ENCODE measurements at places on chromosomes 4 and X. TPM values are rescaled to one million over a fixed set of nuclear protein-coding genes. Genes with fewer than 3 reads are reported as not detected.

- DNase-seq, result peak; percentile 55
Observed at GRCh38 chr4:138919094-138919936, 96.3 kb upstream of the NOCT start.

- no peak for DNase-seq
Observed at GRCh38 chr4:57044996-57045395, 65.2 kb downstream of the IGFBP7 start.

DNA sequence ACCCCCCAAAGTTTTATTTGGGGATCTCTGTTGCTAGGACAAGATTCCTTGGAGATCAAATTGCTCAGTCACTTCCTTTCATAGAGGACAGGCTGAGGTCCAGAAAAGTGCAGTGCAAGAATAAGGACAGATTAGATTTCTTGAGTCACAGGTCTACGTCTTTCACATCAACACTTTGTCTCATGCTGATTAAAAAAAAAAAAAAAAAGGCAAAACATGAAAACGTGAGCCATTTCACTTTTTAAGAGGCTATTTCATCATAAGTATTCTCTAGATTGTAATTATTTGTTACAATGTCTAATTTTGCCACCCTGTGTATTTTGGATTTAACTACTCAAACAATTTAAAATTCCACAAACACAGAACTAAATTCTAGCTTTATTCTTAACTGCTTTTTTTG lies 647.0 kb downstream of the TRAM1L1 start:
- no peak for DNase-seq

DNA sequence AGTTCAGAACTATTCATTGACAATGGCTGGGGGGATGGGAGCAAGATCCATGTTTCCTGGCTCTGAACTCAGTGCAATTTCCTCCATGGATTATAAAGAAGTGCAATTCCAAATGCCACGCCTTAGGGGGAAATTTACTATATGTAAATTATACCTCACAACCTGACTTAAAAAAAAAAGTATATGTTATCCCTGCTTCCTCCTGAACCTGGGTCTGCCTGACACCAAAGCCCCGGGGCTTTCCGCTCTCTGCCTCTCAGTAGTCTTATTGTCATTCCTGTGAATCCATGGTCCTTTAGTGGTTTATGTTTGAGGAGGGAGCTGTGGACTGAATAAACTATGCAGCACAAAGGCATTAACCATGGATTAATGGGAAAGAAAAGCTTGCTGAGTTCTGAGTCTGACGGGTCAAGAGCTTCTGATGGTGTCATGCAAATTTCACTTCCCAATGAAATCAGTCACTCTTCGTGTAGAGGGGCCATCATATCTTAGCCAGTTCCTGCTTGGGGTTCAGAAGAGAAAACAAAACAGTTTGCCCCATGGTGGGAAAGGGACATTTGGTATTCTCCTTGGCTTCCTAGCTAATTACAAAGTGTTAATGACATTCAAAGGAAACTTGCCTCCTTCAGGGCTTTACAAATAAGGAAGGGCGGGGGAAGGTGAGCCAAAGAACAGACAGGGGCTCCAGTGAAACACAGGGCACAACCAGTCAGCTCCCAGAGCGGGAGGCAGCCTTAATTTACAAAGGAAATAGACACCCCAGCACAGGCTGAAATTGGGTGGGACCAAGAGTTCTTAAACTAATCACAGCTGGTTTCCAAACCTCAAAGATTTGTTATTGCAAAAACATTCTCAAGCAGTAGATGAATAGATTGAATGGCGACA lies 14.3 kb downstream of the FAM9C start:
- no peak for DNase-seq

DNA sequence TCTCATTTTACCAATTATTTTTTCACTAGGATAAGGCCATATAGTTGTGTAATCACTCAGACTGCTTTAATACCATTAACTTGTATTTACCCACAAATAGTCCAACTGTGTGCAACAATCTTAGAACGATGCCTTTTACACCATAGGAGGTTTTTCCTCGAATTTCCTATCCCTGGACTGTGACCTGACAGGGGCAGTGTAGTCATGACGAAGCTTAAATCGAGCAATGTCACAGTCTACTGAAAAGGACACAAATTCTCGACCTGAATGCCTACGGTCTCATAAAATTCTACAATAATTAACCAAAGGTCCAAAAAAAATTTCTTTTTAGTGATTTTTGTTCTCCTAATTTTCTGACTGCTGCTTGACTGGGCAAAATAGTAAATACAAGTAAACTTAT lies 208.9 kb downstream of the ADAMTS3 start:
- DNase-seq, result no peak

- DNase-seq, result no peak
Observed at GRCh38 chr4:177384856-177385397, 57.3 kb downstream of the AGA start.

DNA sequence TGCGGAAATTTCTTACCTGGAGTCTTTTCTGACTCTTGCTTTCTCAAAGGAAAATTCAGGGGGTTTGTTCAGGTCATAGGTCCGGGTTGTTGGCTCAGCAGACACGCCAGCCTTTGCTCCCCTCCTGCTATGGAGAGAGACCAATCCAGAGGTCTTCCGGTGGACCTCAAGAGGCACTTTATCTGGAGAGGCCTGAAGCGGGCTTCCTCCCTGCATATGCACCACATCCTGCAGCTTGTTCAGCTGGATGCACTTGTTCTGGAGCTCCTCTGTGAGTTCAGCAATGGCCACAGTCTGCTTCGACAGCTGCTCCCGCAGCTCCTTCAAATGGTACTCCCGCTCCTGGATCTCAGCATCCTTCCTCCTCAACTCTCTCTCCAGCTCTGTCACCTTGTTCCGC lies 10.5 kb downstream of the PRKG2 start:
- DNase-seq, result no peak

DNA sequence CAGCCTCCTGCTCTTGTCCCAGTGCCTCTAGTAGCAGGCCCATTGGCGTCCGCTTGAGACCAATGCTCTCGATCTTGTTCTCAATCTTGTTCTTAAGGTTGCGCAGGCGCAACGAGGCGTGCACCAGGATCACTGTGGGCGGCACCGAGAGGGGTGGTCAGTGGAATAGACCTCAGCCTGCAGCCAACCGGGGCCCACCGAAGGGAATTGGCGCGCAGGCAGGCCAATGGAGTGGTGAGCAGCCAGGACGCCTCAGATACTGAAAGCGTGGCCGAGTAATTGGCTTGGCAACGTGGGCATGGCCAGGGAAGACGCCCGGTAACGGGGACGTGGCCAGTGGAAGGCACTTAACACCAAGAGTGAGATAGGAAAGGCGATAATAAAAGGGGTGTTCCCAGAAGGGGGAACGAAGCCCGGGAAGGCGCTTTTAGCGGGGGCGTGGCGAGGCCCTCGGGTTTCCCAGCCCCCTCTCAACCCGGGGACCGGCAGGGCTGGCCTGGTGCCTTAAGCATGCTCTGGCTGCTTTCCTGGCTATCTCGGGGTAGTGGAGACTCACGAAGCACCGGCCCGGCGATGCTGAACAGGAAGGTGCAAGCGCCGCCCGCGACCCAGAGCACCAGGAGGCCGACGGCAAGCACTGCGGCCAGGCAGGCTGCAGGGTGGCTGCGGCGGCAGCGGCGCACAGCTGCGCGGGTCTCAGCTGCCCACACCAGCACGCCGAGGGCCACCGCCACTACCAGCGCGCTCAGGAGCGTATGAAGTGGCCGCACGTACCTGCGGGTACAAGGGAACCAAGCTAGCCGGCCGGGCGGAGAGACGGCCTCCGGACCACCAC lies 1.7 kb downstream of the PRAF2 start:
- DNase-seq, result no peak

- DNase-seq, result no peak
Observed at GRCh38 chrX:111170017-111170416, 74.0 kb downstream of the PAK3 start.

- DNase-seq, result no peak
Observed at GRCh38 chr4:7775396-7775795, 164.3 kb downstream of the AFAP1 start.

DNA sequence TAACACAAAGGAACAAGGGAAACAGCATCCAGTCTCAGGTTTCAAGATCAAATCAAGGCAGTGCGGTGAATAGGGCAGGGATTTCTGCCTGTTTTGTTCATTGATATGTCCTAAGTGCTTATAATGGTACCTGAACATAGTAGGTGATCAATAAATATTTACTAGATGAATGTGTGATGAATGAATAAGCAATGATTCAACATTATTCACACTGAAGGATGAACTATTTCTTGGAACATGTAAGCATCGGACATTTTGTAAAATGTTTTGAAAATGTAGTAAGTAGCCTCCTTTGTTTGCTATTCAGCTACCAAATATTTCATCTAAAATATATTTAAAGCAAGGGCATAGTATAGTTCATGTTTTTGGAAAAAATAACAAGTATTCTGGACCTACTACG lies 67.8 kb downstream of the USP38 start:
- no peak for DNase-seq

- DNase-seq, result no peak
Observed at GRCh38 chrX:30161043-30161442, 54.3 kb upstream of the MAGEB2 start.

GRCh38 chrX:153400146-153401132 lies 711 bp downstream of the PNMA6E start:
- no peak for DNase-seq

AVPR2 gene
- polyA plus RNA-seq, result 3.1 TPM

IL21 gene
- not detected for polyA plus RNA-seq

AREG gene
- polyA plus RNA-seq, result not detected

All from right renal pelvis (tissue), 4 donors.